ENCODE measurements at places on chromosomes 7 and 10.

- peak; percentile 64 for DNase-seq
These were observed 26.9 kb downstream of the ASAH2 start for GRCh38 chr10:50224330-50224952.

DNA sequence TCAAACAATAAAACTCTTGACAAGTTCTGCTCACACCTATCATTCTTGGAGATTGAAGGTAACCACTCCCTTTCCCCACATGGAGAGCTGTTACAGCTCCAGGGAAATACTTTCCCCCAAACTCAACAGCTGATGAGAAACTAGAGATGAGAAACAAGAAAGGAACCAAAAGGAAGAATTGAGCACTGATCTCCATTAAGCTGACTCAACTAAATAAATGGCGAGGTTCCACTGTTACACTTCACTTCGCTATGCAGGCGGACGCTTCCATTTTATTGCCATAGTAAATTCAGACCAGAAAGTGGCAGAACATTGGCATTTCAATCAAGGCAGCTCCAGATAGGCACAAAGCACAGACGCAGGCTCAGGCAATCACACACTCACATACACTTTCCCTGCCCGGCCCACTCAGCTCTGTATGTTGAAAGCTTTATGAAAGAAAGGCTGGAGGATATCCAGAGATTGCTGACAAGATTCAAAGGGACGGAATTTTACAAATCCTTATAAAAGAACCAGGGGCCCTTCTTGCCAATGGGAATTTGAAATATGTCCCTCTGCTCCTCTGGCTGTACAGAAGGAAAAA is 11.5 kb upstream of the YAE1 start:
- DNase-seq, result no peak

- DNase-seq, result peak; percentile 33
These were observed 15.6 kb downstream of the CCL26 start for GRCh38 chr7:75756206-75756990.

DNA sequence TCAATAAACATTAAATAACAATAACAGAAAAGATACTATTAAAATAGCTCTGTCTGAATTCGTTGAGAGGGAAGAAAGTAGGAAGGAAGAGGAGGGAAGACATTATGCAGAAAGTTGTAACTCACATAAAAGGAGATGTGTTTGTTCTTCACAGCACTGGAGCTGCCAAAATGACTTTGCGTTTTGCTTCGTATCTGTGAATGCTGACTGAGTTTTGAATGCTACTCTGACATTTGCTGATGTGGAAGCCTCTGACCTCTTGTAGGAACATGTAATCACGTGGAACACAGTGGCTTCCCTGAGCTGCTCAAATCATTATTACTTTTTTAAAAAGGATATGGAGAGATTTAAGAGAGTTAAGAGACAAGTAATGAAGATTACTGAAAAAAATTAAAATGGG is 15.6 kb upstream of the DGKI start:
- no peak for DNase-seq

DNA sequence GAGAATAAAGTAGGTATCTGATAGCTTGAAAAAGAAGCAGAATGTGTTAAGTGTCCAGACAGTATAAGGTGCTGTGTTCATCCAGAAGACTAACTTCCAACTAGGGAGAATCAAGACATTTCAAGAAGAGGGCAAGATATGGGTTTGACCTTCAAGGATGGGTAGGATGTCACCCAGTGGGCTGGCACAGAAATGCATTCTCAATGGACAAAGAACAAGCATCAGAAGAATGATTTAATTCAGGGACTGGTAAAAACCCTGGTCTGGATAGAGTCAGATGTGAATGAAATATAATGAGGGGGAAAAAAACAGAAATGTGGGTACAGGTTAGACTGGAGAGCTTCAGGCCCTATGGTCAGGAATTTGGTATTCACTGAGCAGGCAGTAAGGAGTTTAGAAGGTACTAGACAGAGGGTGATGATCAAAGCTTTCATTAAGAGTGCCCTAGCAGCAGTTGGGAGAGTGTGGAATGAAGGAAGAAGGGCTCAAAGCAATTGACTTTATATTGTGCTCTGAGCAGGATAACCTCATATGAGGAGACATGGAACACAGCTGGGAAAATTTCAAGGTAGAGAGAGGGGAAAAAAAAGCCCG is 180.7 kb upstream of the ANK3 start:
- no peak for DNase-seq

GRCh38 chr7:104795086-104795485 is 218.9 kb upstream of the KMT2E start:
- DNase-seq, result no peak

- no peak for DNase-seq
These were observed 53.6 kb downstream of the DLD start for GRCh38 chr7:107944411-107945169.

DNA sequence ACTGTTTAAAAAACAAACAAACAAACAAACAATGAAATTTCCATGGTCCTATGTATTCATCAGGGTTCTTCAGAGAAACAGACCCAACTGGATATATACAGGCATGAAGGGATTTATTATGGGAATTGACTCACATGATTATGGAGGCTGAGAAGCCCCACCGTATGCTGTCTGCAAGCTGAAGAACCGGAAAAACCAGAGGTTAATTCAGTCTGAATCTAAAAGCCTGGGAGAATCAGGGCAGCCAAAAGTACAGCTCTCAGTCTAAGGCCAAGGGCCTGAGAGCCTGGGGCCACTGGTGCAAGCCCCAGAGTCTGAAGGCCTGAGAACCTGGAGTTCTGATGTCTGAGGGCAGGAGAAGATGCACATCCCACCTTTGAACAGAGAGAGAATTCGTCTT is 163.5 kb downstream of the MDFIC start:
- no peak for DNase-seq

- DNase-seq, result no peak
These were observed 170.0 kb downstream of the MGMT start for GRCh38 chr10:129637010-129637409.

- no peak for DNase-seq
These were observed 28.0 kb upstream of the CTTNBP2 start for GRCh38 chr7:117901089-117901797.

DNA sequence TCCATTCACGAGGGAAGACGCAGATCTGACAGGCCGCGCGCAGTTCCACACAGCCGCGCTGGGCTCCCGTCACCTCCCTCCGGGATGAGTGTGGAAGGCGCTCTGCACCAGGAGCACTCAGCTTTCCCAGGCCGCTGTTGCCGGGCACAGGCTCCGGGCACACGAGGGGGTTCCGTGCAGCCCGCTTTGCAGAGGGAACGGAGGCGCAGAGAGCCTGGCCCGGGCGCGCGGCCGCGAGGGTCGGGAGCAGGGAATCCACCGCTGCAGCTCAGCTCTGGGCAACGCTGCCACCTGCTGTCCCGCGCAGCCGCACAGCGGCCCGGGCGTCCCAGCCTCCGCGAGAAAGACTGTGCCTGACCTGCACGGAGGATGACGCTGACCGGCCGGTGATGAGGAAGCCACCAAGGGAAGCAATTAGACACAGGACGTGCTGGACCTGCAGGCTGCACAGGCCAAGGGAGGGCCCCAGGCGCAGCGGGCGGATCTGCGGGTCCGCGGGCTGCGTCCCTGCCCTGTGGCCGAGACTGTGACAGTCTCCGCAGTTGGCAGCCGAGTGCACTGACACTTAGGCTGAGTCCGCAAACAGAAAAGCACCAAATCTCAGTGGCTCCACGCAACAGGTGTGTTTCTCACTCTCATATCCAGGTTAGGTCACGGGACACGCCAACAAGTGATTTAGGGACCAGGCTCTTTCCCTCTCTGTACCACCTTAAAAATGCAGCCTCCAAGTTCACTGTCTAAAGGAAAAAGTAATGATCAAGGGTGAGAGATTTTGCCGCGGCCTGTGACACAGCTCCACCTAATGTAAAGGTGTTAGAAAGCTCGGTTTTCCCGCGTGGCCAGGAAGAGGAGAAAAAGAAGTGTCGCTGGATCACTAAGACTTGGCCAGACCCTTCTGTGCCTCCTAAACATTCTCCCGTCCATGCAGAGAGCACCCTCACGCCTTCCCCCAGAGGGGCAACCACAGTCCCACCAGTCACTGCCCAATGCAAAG is 94.5 kb downstream of the SEC61G start:
- DNase-seq, result peak; percentile 1

DNA sequence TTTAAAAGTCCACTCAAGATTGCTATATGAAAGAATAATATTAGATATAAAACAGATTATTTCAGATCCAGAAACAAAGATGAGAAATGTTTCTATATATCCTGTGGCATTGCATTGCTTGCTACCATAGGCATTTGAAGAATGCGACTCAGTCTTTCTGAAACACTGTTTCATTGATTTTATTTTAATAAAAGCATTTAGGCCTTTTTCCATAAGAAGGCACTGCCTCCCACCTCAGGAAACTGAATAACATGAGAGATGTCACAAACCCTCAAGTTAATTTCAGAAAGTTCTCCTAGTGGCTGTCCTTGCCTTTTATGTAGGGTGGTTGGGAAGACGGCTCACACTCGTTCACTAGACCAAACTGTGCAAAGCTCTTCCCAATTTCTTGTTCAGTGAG is 23.3 kb downstream of the PRPS1L1 start:
- DNase-seq, result no peak

DNA sequence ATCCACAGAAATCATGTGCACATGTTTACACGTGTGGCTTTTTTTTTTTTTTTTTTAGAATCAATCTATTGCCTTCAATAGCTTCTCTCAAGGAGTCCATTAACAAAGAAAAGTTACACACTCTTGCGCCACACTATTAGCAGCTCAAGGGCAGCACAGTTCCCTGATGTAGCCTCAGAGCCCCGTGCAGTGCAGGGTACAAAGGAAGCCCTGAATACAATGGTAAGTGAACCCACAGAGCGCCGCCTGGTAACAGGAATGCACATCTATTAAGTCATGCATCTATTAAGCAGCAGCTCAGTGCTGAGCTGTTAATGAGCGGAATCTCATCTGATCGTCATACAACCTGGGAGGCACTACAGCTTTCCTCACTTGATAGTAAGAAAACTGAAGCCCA is 113.7 kb upstream of the PDLIM1 start:
- DNase-seq, result no peak

DNA sequence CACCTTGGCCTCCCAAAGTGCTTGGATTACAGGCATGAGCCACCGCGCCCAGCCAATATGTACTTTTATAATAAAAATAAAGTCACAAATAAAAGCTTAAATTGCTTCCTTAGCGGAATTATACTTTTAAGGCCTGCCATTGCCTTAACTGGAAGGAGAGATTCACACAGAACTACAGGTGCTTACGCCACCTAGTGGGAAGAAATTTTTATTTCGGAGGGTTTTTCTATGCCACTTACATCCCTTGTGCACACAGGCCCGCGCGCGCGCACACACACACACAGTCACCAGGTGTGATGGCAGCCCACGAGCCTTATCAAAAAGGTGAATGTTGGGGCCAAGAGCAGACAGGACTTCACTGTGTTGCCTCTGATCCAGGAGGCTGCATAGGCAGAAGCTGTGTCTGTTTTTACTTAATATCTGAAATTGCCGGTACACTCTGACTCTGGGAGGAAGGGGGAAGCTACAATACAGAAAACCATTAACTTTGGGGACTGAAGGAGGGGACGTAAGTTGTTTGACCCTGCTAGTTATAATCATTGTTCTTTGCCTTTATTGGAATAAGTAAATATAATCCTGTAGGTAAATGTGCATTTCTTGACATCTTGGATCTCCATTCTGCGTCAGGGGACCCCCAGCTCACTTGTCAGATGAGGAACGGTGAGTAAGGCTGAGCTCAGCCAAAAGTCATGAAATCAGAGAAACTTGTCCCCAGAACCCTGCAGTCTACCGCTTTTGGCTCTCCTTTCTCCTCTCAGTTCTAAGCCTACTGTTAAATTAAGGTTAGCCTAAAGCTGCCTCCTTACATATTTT is 87.1 kb downstream of the SLC16A9 start:
- DNase-seq, result peak; percentile 47

DNA sequence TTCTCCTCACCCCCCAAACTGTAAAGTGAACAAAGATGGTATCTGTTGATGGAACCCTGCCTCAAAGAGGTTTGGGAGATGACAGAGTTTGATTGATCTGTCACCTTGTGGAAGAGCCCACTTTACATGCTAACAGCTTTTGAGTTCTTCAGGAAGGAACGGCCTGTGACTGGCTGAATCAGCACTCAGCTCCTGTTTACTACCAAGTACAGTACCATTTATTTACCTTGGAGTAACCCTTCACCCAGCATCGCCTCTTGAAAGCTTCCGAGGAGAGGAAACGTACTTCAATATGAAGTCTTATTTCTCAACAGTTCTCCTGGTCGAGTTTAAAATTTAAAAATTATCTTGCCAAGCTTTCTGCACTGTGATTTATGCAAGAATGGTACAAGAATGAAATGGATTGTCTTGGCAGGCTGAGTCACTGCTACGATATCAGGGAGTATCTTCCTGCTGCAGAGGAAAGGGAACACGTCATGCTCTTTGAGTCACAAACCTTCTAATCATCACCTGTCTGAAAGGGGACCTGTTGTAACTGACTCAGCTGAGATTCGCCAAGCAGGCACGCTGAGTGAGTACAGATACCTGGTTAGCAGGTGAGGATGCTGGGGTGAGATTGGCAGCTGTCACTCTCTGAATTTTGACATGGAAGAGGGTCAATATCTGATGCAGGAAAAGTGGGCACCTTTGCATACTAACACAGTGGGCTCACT is 30.1 kb downstream of the KLF6 start:
- no peak for DNase-seq

GRCh38 chr10:28680358-28680752 is 3.0 kb downstream of the BAMBI start:
- DNase-seq, result no peak

- DNase-seq, result no peak
These were observed 106.8 kb downstream of the NEURL1 start for GRCh38 chr10:103600325-103600724.

DNA sequence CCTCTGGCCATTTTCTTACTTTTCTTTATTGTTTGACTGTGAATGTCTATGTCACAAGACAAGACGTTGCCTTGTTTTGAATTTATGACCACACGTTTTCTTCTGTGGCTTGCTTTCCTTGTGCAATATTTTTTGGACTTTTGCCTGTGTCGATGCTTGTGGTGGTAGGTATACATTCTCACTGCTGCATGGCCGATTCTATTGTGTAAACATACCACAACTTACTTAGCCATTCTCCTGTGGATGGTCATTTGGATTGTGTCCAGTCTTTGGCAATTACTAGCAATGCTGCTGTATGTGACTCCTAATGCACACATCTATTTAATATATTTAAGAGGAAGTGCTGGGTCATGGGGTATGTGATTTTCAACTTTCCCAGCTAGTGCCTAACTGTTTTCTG is 18.0 kb upstream of the DLG5 start:
- DNase-seq, result no peak
